Activated CD8-positive, alpha-beta T cell treated with anti-CD3 and anti-CD28 coated beads for 36 hours (primary cell): ENCODE measurements at places on chromosomes 11 and 22.

DNA sequence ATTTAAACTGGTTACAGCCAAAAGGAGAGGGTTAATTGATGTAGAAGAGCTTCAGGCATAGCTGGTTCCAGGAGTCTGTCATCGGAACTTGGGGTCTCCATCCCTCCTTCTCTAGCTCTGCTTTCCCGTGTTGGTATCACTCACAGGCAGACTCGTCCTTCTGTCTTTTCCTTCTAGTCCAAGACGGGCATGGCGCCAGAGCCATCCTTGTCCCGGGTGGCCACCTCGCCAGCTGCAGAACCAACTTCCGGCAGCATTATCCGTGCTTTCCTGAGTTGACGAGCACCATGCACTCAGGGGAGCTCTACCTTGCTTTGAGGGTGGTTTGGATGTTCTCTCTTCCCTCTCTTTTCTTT, 14.7 kb downstream of the LINC01488 start:
- H3K27ac ChIP-seq = no peak overlapping the region
- H3K4me1 ChIP-seq = no peaks in the 10 kb centered on the region
- no peak for DNase-seq
- H3K4me3 ChIP-seq = no peak overlapping the region

DNA sequence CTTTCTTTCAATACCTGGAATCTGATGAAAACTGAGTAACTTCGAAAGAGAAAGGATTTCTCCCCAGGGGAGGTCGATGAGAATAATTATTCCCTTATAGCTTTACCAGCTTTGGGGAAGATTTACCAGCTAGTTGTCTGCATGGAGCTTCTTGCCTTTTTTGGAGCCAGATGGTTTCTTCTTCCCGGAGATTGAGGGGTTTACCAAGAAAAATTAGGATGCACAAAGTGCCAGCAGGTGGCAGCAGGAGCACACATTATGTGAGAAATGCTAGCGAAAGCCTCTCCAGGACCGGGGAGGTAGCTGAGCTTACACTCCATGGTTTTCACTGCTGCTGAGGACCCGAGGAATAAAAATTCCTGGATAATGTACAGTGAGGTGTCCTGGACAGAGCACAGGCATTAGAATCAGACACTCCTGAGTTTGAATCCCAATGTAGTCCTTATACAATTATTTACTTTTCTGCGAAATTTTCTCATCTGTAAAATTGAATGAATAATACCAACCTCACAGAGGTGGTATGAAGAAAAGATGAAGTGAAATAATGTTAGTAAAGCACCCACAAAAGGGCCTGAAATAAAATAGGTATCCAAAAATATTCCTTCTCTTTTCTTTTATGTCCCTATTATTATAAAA, 46.0 kb upstream of the PARVA start:
- H3K4me1 ChIP-seq = peaks cover 3% of the 10 kb centered on the region
- peaks cover 2% of the 10 kb centered on the region for H3K36me3 ChIP-seq
- no peak overlapping the region for H3K27ac ChIP-seq

GRCh38 chr11:12048936-12049790, 40.7 kb upstream of the DKK3 start:
- peaks cover 4% of the 10 kb centered on the region for H3K4me1 ChIP-seq
- no peaks in the 10 kb centered on the region for H3K36me3 ChIP-seq
- H3K4me3 ChIP-seq = no peak overlapping the region
- peaks cover 2% of the 10 kb centered on the region for H3K27me3 ChIP-seq

DNA sequence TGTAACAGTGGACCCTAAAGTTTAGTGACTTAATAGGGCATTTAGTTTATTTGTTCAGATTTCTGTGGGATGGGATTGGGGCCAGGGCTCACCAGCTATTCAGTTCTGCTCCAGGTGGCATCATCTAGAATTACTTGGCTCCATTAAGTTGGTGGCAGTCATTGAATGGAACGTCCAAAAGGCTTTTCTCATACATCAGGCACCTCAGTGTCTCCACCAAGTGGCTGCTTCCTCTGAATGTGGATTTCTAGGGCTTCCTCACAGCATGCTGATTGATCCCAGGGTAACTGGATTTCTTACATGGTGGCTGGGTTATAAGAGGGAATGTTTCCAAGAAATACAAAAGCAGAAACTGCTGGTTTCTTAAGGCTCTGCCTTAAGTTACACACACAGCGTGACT, 34.7 kb downstream of the USP47 start:
- no peaks in the 10 kb centered on the region for H3K27me3 ChIP-seq
- no peak overlapping the region for H3K4me3 ChIP-seq
- H3K27ac ChIP-seq = no peak overlapping the region
- peaks cover 9% of the 10 kb centered on the region for H3K36me3 ChIP-seq
- peak; percentile 33 for DNase-seq

GRCh38 chr11:104370478-104370877, 206.5 kb upstream of the PDGFD start:
- H3K36me3 ChIP-seq = no peaks in the 10 kb centered on the region
- H3K27me3 ChIP-seq = no peaks in the 10 kb centered on the region
- H3K27ac ChIP-seq = no peak overlapping the region
- no peaks in the 10 kb centered on the region for H3K4me1 ChIP-seq

DNA sequence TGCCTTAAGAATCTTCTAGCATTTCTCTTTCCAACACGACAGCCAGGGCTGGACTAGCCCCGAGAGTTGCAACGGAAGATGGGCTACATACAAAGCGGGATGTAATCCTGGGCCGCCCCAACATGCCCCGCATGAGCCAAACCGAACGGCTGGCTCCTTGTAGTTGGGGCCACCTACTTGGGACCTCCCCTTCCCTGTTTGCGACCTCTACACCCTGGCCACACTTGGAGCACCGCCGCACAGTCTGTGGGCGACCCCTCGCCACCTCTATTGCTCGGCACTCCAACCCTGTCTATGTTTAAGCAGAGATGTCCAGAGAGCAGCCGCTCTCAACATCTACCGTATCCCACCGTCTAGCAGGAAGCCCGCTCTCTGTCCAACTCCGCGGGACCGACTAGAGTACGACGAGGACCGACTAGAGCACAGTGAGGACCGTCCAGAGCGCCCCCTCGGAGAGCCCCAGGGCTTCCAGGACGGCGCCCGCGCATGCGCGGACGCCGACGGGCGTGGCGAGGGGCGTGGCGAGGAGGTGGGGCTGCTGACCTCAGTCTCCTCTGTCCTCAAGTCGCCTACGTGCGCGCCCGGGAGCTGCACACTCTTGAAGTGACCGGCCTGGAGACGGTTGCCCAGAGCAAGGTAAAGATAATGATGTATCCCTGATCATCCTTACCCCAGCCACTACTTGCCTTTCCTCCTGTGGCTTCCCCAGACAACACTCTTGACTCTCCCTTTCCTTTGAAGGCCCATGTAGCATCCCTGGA, 32.3 kb downstream of the NEAT1 start:
- H3K27ac ChIP-seq = peak overlapping the region; percentile 83
- H3K4me3 ChIP-seq = peak overlapping the region; percentile 95
- H3K4me1 ChIP-seq = peaks cover 27% of the 10 kb centered on the region
- peak; percentile 90 for DNase-seq

- no peaks in the 10 kb centered on the region for H3K27me3 ChIP-seq
- H3K27ac ChIP-seq = no peak overlapping the region
- H3K4me3 ChIP-seq = no peak overlapping the region
- H3K4me1 ChIP-seq = peaks cover under 1% of the 10 kb centered on the region
Measured at GRCh38 chr11:61305417-61305816, 10.3 kb upstream of the VWCE start.

DNA sequence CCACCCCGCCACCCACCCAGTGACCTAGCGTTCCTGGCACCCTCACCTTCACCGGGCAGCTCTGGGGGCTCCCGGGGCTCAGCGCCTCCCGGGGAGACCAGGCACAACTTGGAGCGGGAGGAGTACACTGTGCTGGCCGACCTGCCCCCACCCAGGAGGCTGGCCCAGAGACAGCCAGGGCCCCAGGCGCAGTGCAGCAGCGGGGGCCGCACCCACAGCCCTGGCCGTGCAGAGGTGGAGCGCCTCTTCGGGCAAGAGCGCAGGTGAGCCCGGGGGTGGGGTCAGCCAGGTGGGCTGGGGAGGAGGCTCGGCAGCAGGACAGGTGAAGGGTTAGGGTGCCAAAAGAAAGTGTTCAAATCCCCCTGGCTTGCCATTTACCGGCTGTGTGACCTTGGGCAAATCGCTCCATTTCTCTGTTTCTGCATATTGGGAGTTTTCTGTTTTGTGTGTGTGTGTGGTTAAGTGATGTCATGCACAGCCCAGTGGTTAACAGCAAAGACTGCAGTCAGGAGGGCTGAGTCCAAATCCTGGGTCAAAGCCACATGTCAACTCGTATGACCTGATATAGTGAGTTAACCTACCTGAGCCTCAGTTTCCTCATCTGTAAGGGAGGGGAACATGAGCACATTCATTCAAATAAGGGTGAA, 29.5 kb downstream of the TRIOBP start:
- no peaks in the 10 kb centered on the region for H3K4me1 ChIP-seq
- H3K36me3 ChIP-seq = no peaks in the 10 kb centered on the region
- H3K27ac ChIP-seq = no peak overlapping the region
- no peak for DNase-seq

GRCh38 chr22:38974170-38974825, 7.8 kb upstream of the APOBEC3B start:
- H3K27ac ChIP-seq = no peak overlapping the region
- H3K27me3 ChIP-seq = peaks cover 14% of the 10 kb centered on the region
- peaks cover 3% of the 10 kb centered on the region for H3K4me1 ChIP-seq
- no peaks in the 10 kb centered on the region for H3K36me3 ChIP-seq
- no peak overlapping the region for H3K4me3 ChIP-seq

GRCh38 chr11:34509336-34509876, 4.2 kb downstream of the ELF5 start:
- H3K4me3 ChIP-seq = no peak overlapping the region
- no peak overlapping the region for H3K27ac ChIP-seq
- DNase-seq = no peak
- H3K27me3 ChIP-seq = no peaks in the 10 kb centered on the region
- H3K4me1 ChIP-seq = no peaks in the 10 kb centered on the region

DNA sequence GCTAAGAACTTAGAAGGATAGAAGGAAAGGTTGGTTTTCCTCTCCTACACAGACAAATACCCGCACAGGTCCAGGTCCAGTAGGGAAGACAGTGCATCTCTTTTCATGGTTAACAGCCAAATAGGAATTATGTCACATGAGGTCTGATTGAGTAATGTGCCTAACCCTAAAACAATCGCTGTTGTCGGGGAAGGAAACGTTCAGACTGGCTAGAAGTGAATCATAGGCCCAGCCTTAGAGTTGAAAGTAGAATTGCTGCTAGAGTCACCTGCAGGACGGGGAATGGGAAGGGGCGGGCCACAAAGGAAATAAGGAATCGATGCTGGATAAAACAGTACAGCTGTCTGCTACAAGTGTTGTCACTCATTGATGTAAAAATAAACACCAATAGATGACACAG, 12.4 kb upstream of the HTATIP2 start:
- peaks cover 6% of the 10 kb centered on the region for H3K27me3 ChIP-seq
- DNase-seq = no peak
- H3K27ac ChIP-seq = no peak overlapping the region
- no peaks in the 10 kb centered on the region for H3K36me3 ChIP-seq
- H3K4me1 ChIP-seq = no peaks in the 10 kb centered on the region
- H3K4me3 ChIP-seq = no peak overlapping the region

- peaks cover 69% of the 10 kb centered on the region for H3K27me3 ChIP-seq
- peaks cover 3% of the 10 kb centered on the region for H3K4me1 ChIP-seq
- no peaks in the 10 kb centered on the region for H3K36me3 ChIP-seq
- H3K27ac ChIP-seq = no peak overlapping the region
- H3K4me3 ChIP-seq = no peak overlapping the region
- no peak for DNase-seq
Measured at GRCh38 chr11:13008061-13008435, 1.1 kb upstream of the RASSF10 start.

DNA sequence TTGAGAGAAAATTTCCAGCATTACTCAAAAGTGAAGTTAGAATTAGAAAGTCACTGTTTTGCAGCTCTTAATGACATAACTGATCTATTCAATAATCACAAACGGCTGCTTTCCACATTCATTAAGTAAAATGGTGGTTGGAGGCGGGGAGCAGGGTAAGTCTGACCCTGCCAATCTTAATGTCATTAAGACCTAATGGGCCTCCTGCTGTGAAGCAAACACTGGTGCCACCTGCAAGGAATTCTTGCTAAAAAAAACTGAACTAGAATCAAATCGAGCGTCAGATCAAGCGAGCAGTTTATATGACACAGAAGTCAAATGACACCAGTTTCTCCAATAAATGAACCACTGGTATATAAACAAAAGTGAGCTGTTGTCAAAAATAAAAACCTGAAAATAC, 351.5 kb downstream of the BRD1 start:
- H3K27me3 ChIP-seq = peaks cover 11% of the 10 kb centered on the region
- H3K36me3 ChIP-seq = no peaks in the 10 kb centered on the region
- H3K27ac ChIP-seq = no peak overlapping the region
- H3K4me3 ChIP-seq = no peak overlapping the region
- H3K4me1 ChIP-seq = no peaks in the 10 kb centered on the region

DNA sequence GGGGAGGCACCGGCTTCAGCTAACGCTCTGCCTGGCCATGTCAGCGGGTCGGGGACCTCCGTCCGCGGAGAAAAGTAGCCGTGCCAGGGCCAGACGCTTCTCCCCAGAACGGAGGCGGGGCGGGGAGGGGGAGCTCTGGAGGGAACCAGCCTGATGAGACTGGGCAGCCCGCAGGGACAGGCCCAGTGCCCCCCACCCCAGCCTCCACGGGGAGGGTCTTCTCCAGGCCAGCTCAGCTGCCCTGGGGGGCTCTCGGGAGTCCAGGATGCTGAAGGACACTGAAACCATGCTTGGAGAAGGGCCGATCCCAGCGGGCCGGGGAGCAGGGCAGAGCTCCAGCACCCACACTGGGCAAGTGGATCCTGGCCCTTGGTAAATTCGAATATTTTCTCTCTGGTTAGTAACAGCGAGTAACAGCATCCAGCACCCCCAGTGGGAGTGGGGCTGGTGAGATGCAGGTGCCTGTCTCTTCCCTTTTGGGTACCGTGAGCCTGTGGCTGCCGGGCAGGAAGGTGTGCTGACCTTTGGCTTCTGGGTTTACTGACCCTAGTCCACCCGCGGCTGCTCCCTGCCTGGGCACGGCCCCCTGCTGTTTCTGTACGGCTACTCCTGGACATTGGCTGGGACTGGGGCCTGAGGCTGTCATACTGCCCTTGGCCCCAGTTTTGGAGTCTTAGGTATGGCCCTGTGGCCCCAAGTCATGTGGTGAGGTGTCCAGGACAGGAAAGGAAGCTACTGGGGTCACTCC, 35.8 kb downstream of the GRAMD4 start:
- H3K36me3 ChIP-seq = peaks cover 2% of the 10 kb centered on the region
- no peak overlapping the region for H3K4me3 ChIP-seq
- DNase-seq = no peak
- peaks cover 40% of the 10 kb centered on the region for H3K4me1 ChIP-seq
- no peak overlapping the region for H3K27ac ChIP-seq
- no peaks in the 10 kb centered on the region for H3K27me3 ChIP-seq
